Natural killer cell treated with Interleukin-12 subunit alpha and Interleukin-12 subunit beta and Interleukin-15 and Interleukin-18, amount 100 ng/mL, for 72 hours (primary cell): ENCODE measurements at places on chromosomes 4 and X. TPM values are rescaled to one million over a fixed set of nuclear protein-coding genes. Genes with fewer than 3 reads are reported as not detected.
A peak's percentile ranks its signal among the peaks of the same experiment; 100 is the strongest.

DNA sequence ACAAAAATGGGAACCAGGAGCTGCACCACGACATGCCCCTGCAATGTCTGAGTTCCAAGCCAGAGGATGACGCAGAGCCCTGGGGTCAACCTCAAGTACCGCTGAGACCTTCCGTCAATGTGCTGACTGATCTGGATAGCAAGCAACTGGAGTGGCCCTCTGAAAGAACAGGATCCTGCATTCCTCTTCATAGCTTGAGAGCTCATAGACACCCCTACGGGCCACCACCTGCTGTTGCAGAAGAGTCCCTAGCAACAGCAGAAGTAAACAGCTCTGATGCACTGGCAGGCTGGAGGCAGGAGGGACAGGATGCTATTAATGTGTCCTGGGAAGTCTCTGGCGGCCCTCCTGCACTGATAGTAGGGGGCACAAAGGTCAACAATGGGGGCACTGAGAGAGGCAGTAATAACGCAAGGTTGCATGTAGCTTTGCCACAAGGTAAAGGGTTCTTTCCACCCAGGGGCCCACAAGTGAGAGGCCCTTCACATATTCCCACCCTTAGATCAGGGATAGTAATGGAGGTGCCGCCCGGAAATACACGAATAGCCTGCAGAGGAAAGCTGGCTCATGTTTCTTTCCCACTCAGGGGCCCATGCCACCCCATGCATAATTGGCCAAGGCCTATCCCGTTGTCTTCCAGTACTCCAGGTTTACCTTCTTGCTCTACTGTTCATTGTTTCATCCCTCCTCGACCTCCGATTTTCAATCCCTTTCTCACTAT is 1.3 kb downstream of the PRR32 start:
- no peak for DNase-seq
- no peaks in the 10 kb centered on the region for H3K36me3 ChIP-seq
- H3K4me3 ChIP-seq = no peak overlapping the region

GRCh38 chr4:100795581-100795980 is 277.8 kb upstream of the EMCN start:
- H3K36me3 ChIP-seq = no peaks in the 10 kb centered on the region
- no peak for DNase-seq
- no peak overlapping the region for H3K4me3 ChIP-seq

DNA sequence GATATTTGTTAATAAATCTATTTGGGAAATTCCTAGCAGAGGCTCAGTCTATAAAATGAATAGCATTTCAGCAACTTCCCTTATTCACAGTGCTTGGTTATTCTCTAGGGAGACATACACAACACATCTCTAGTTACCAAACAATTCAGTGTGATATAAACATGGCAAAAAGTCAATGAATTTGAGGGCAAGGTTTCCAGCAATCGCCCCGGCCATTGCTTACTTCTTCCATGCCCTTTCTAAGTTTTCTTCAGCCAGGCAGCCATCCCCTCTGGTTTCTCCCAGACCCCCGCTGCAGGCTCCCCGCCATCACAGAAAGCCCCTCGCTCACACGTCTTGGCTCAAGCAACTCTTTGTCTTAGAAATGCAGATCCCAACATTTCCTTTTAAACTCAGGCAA is 4.4 kb downstream of the TLR7 start:
- H3K4me1 ChIP-seq = no peaks in the 10 kb centered on the region
- no peak overlapping the region for H3K4me3 ChIP-seq
- no peak overlapping the region for H3K27ac ChIP-seq
- H3K27me3 ChIP-seq = peaks cover 12% of the 10 kb centered on the region

- peaks cover 42% of the 10 kb centered on the region for H3K4me1 ChIP-seq
- H3K4me3 ChIP-seq = peak overlapping the region; percentile 86
- H3K36me3 ChIP-seq = no peaks in the 10 kb centered on the region
- no peaks in the 10 kb centered on the region for H3K27me3 ChIP-seq
- DNase-seq = peak; percentile 81
Observed at GRCh38 chrX:48956728-48957414, 536 bp downstream of the OTUD5 start.

GRCh38 chr4:141658309-141658708 is 21.9 kb downstream of the IL15 start:
- DNase-seq = no peak
- H3K27me3 ChIP-seq = no peaks in the 10 kb centered on the region
- H3K4me3 ChIP-seq = no peak overlapping the region

PIN4 gene
- 7.2 TPM for total RNA-seq

MAGEA12 gene
- not detected for total RNA-seq

DUX4 gene
- not detected for total RNA-seq

CTAG1B gene
- total RNA-seq = not detected

MAP3K15 gene
- 0.17 TPM for total RNA-seq

TNIP3 gene
- 4.5 TPM for total RNA-seq

GRCh38 chrX:112874175-112874574 is 33.5 kb upstream of the AMOT start:
- no peak overlapping the region for H3K27ac ChIP-seq
- H3K4me3 ChIP-seq = no peak overlapping the region
- H3K27me3 ChIP-seq = peaks cover 11% of the 10 kb centered on the region
- H3K36me3 ChIP-seq = no peaks in the 10 kb centered on the region
- DNase-seq = no peak

DNA sequence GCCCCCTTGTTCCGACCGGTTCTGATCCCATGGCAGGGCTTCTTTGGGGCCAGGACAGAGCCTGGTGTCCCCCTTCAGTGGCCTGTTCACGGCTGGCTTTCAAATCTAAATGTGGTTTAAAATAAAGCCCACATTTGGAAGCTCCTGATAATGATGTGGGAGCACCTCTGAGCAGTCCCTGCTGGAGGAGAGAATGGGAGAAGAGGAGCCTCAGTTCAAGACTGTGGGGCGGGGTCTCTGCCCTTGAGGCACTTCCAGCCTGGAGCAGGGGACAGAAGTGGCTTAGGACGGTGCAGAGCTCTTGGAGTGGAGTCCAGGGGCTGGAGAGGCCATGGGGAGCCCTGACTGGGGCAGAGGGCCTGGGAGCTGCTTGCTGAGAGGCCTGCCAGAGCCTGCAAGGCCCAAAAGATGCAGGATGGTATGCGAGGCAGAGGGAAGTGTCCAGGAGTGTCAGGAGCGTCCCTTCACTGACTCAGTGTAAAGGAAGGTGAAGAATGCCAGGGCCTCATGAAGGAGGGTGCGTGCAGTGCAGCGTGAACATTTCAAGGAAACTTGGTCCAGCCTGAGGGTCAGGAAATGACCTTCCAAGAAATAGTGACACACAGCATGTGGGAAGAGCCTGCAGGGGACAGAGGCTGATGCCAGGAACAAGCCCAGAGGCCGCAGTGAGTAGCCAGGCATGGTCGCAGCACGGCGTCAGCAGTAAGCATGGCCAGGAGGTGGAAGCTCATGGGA is 21.1 kb upstream of the TADA2B start:
- H3K27me3 ChIP-seq = no peaks in the 10 kb centered on the region
- peaks cover 1% of the 10 kb centered on the region for H3K4me1 ChIP-seq
- peak overlapping the region; percentile 15 for H3K27ac ChIP-seq
- no peak overlapping the region for H3K4me3 ChIP-seq
- H3K36me3 ChIP-seq = peaks cover under 1% of the 10 kb centered on the region

BRS3 gene
- total RNA-seq = not detected

- H3K27ac ChIP-seq = no peak overlapping the region
- no peaks in the 10 kb centered on the region for H3K36me3 ChIP-seq
- H3K4me3 ChIP-seq = no peak overlapping the region
Observed at GRCh38 chr4:63965875-63966274, 443.4 kb downstream of the TECRL start.
